Nucleus accumbens (tissue), 56 donors: ENCODE measurements at places on chromosomes 12 and 14.

DNA sequence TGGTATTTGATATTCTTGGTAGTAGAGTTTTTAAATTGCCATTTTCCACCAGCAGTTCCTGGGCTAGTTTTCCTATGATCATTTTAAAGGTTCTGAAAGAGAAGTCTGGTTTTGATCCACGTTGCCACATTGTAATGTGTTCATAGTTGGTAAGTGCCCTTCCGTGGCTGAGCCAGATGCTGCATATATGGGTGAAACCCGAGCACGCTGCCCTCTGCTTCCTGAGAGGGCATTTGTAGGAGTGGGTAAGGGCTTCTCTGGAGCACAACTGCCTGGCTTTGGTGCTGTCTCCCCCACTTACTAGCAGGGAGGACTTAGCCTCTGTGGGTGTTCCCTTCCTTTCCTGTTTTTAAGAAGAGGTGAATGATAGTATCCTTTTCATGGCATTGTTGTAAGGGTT is 7.1 kb downstream of the SNRNP35 start:
- no peak for DNase-seq

DNA sequence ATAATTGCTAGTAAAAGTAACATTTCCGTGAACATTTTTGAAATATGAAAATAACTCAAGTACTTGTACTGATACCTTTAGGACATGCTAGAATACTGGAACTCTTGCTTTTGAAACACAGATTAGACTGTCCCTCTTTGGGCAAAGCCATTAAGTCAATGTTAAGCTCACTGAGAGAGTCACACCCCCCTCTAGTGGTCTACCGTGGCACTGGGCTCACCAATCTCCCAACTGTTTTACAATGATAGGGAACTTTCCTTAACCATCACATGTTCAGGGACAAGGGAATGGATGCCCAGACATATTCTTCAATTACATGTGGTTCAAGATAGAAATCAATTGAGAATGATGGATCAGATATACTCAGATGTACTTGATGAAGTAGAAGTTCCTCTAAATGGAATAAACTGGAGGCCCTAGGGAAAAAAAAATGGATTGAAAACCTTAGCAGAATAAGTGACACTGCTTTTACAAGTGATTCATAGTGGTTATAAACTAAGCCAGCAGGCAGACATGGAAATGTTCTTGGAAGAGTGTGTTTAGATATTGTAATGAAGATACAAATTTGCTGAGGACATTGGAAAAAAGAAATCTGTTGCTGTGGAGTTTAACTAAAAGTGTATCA is 17.8 kb downstream of the NANOG start:
- DNase-seq: peak; percentile 29

GRCh38 chr12:13149411-13149810 is 45.9 kb upstream of the GSG1 start:
- DNase-seq: no peak

DNA sequence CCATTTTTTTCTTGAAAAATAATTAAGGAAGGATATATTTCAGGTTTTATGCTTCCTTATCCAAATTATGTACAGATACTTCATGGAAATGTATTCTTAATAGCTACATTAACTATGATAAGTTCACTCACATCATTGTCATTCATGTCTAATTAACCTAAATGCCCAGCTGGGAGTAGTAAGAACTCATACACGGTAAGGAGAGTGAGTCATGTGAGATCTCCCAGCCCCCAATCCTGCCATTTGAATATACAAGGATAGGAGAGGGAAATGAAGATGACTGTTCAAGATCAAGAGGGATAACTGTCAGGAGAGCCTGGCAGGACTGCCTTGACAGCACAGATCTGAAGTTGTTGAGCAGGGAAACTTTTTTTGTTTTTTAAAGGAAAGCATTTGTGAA is 343.4 kb upstream of the USP15 start:
- no peak for DNase-seq

DNA sequence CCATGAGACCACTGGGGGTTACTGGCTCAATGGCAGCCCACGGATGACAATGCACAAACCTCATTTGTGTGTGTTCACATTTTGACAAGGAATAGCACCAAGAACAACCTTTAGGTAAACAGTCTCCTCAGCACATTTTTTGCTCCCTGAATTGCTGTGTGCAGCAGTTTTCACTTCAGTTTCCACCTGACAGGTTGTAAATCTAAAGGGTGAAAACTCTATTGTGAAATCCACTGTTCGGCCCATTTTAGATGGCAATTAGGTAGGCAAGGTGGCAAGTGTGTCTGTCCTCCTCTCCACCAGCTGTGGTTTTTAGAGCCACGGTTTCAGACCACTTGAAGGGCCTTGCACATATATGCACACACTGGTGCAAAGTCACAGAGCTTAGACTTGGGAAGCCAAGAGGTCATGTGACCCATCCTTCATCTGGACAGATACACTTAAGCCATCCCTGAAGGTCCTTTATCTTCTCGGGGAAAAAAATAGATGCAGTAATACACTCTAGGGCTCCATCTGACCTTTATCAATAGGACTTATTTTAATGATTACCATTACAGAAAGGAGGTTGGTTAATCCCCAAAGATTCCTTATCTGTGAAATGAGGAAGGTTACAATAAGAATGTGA is 23.2 kb downstream of the HAL start:
- DNase-seq: no peak

- DNase-seq: no peak
These were observed 99.7 kb upstream of the C14orf180 start for GRCh38 chr14:104479901-104480300.

GRCh38 chr14:92475451-92476187 is 38.0 kb upstream of the RIN3 start:
- DNase-seq: no peak

DNA sequence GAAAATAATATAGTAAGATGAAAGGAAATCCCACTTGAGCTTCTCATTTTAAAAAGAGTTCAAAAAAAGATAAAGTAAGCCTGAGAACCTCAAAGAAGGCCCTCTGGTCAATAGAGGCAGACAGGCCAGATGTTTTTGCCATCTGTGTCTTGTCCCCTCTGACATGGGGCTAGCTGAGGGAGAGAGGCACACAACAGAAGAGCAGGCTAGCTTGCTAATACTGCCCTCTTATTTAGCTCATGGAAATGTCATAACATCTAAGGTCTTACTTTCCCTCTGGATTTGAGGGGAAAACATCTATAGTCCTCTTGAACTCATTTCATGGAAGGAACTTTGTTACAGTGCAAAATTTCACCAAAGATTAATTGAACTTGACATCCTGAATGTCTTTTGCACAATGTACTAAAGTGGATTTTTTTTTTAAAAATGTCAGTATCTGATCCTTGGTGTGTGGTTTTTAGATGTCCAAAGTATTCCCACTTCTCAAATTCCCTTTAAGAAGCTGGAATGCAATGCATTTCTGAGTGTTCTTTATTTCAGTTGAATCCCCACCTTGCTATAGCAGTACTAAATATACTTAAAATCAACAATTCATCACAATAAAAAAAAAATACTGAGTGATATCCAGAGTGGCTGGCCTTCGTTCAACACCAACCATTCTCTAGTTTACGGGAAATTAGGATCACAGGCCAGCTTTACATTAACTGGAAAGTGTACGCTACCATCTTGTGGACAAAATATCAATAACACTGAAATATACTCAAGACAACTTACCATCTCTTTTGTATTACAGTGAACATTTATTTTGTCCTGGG is 176.7 kb downstream of the PAH start:
- DNase-seq: no peak

DNA sequence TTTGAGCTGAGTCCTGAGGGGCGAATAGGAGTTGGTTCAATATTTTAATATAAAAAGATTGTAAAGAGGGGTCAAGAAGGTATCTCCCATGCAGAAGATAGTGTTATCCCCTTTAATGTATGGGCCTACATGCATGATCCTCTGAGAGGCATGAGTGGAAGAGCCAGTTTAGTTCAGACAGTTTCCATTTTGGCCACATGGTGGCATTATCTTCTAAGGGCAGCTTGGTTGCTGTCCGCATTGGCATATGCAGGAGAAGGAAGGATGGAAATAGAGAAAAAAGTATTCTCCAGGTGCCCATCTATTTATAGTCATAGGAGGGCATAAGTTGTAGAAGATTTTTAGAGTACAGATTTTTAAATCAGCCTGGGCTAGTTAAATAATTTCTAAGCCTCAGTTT is 5.4 kb downstream of the SAMD4A start:
- no peak for DNase-seq

DNA sequence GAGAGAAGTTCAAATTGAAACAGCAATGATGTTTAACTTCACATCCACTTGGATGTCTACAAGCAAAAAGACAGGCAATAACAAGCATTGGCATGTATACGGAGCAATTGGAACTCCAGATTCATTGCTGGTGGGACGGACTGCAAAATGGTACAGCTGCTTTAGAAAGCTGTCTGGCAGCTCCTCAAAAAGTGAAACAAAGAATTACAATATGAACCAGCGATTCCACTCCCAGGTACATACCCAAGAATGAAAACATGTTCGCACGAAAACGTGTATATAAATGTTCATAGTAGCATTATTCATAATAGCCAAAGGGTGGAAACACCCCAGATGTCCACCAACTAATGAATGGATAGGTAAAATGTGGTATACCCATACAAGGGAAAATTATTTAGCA is 125.7 kb downstream of the HMGA2 start:
- DNase-seq: no peak

GRCh38 chr12:93972411-93973208 is 175.8 kb upstream of the PLXNC1 start:
- DNase-seq: no peak

DNA sequence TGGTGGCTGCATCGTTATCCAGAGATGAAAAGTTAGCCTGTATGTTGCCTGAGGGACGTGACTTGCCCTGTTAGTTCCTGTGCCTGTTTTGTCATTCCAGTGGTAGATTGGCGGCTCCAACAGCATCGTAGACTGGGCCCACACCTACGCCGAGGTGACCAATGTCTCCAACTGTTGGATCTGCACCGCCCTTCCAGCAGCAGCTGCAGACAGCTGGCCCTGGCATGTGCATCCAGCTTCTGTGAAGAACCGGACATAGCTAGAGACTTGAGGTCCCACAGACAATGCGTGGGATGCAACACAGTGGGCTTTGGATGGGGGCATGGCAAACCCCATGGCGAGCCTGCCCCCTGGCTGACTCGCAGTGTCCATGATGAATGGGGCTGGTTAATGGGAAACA is 93.0 kb upstream of the TMPO start:
- no peak for DNase-seq

DNA sequence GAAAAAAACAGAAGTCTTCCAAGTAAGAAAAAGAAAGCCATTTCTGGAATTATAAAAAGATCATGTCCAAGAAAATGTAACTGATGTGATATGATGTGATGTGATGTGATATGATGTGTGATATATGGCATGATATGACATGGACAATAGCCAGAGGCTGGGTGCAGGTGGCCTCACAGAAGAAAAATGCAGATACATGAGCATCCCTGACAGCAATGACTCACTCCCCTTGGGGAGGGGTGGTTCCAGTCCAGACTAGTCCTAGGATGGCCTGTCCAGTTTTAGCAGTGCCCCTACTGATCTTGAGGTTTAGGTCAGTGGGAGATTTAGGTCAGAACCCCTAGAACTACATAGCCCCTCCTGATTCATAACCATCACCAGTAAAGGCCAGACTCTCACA is 3.5 kb upstream of the RHOJ start:
- no peak for DNase-seq

GRCh38 chr12:32896432-32897280 is at the start of gene PKP2:
Gene PKP2, minus strand, starts transcription at chr12:32896777. Its CDS starts 46 bp downstream, at chr12:32896731.
- DNase-seq: no peak

DNA sequence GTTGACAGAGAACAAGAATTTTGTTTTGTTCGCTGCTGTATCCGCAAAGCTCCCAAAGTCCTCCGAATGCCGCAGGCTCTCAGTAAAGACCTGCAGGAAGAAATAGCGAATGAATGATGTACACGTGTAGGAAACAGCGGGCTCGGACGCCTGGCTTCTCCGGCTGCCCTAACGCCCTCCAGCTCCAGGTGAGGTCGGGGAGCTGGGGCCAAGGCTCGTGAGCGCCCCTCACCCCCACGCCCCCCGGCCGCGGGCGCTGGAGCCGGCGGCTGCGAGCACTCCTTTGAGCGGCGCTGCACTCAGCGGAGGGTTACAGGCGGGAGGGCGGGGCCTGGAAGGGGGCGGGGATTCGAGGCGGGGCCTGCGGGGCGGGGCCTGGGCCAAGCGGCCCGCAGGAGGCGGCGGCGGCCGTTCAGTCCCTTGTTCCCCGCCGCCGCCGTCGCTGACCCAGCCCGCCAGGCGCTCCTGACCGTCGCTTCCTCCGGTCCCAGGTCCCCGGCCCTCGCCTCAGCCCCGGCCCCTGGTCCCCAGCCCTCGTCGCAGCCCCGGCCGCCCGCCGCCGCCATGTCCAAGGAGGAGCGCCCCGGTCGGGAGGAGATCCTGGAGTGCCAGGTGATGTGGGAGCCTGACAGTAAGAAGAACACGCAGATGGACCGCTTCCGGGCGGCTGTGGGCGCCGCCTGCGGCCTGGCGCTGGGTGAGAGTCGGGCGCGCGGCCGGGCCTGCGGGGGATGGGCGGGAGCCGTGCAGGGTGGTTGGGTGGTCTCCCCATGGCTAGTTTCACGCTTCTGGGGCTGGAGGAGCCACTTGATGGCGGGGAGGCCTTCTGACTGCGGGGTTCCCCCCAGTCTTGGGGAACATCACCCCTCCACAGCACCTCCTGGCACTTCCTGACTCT is at the start of gene AACS:
Gene AACS, plus strand, starts transcription at position 415 of the 898 bp plus-strand sequence. Its CDS starts 150 bp downstream, at position 565.
- no peak for DNase-seq

GRCh38 chr14:73753124-73753886 is 39.1 kb upstream of the PNMA1 start:
- DNase-seq: no peak

- no peak for DNase-seq
These were observed 1.7 kb upstream of the JPH4 start for GRCh38 chr14:23580152-23580926.

GRCh38 chr14:63745858-63746425 is 18.1 kb upstream of the SGPP1 start:
- DNase-seq: no peak

GRCh38 chr12:30440826-30441602 is 254.7 kb downstream of the IPO8 start:
- no peak for DNase-seq

GRCh38 chr14:31966896-31967668 is 110.0 kb upstream of the ARHGAP5 start:
- no peak for DNase-seq

DNA sequence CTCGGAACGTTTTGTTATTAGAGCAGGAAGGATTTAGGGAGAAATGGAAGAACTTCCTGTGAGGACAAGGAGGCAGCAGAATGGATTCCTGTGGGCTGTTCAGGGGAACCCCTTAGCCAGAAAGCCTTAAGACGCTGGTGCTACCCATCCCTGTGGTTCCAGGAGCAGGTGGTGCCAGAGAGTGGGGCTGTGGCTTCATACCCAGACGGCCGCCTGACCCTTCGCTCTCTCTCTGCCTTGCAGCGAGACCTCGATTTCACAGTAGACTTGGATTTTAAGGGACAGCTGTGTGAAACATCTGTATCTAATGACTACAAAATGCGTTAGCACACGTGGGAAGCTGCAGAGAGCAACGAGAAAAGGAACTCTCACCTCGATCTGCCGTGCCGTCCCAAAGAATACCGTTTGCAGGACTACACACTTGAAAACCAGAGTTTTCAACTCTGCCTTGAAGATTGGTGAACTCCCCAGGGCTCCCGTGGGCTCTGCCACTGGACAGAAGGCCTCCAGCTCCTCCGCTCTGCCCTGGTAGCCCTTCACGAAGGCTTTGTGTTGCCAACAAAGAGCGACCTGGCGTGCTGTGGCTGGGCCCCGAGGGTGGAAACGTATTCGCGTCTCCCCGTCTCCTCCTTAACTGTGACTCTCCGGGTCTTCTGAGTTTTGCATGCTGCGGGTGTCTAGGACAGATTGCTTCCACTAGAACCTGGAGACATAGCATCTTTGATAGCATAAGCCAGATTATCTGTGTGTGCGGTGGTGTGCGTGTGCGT is 102.0 kb downstream of the PRMT8 start:
- DNase-seq: no peak
